Activated T-helper 2 cell treated with anti-CD3 and anti-CD28 coated beads, Interferon-gamma antibody, Interleukin-2, Interleukin-4, amounts not matched to agents 10 μg/mL and 5 μg/mL and 100 μg/mL, durations not matched to agents 14 hours and 24 hours and 36 hours (primary cell): ENCODE measurements at places on chromosomes 13 and 19. TPM values are rescaled to one million over a fixed set of nuclear protein-coding genes. Genes with fewer than 3 reads are reported as not detected.
A peak's percentile ranks its signal among the peaks of the same experiment; 100 is the strongest.

DNA sequence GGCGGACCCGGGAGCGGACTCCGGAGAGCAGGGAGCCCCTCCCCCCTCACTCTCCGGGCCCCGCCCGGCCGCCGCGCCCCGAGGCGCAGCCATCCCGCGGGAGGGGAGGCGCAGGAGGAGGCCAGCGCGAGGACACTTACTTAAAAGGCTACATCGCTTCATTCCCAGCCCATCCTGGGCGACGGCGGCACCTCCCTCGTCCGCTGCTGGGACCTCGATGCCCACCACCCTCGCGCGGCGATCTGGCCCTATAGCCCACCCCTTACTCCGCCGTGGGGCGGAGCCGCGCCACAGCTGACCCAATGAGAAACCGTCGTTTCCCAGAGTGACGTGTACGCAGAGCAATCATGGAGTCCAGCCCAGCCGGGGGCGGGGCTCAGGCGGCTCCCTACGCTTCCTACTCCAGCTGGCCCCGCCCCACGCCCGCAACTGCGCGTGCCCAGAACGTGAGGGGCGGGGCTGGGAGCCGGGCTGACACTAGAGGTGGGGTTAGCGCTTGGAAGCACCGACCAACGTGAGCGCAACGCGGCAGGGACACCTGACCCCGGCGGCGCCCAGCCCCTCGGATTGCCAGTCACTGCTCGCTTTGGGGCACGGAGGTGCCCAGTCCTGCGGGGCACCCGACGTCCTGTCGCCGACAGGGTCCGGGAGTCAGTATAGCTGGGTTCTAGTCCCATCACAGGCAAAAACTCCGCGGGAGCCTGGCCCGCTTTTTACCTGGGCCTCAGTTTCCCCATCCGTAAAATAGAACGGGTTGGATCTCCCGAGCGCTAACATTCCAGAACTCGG lies at the start of gene ANKRD27:
Gene ANKRD27, minus strand, starts transcription at position 250 of the 789 bp plus-strand sequence. CDS start 16,165 bp downstream, outside the sequence.
- H3K27me3 ChIP-seq, result peaks cover 15% of the 10 kb centered on the region
- H3K36me3 ChIP-seq, result peaks cover 4% of the 10 kb centered on the region
- peak; percentile 96 for DNase-seq

DNA sequence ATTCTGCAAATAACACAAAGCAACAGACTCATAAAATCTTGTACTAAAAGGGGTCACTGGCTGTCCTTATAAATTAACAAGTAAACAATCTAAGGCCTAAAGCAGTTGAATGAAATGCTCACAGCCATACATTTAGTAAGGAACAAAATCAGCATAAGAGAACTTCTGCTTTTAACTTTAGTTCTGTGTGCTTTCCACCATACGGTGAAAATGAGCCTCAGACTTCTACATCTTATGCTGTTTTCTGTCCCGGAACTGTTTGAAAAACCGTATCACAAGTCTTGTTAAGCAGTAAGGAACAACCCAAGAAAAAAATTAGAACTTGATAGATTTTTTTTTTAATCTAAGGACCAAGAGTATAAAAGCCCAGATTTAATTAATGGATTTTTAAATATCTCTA lies 549.1 kb upstream of the MIR17HG start:
- H3K27me3 ChIP-seq, result no peaks in the 10 kb centered on the region
- H3K4me3 ChIP-seq, result no peak overlapping the region
- no peaks in the 10 kb centered on the region for H3K4me1 ChIP-seq

DNA sequence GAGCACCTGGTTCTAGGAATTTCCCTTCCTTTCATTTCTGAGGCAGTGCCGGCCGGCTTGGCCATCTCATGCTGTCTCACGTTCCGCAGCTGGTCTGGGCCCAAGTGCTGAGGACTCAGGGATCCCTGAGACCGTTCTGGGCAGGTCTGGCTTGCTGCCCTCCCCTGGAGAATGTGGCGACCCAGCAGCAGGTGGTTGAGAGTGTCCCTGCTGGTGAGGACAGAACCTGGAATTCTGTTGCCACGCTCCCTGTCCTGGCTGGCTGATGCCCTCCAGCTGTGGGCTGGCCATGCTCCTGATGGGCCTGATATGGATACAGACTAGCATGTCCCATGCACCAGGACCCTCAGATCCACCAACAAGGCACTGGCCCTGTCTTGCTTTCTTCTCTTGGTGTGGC lies 114.0 kb upstream of the C1QTNF9B start:
- H3K27ac ChIP-seq, result no peak overlapping the region
- H3K36me3 ChIP-seq, result no peaks in the 10 kb centered on the region
- peaks cover 11% of the 10 kb centered on the region for H3K27me3 ChIP-seq
- no peaks in the 10 kb centered on the region for H3K4me1 ChIP-seq

DNA sequence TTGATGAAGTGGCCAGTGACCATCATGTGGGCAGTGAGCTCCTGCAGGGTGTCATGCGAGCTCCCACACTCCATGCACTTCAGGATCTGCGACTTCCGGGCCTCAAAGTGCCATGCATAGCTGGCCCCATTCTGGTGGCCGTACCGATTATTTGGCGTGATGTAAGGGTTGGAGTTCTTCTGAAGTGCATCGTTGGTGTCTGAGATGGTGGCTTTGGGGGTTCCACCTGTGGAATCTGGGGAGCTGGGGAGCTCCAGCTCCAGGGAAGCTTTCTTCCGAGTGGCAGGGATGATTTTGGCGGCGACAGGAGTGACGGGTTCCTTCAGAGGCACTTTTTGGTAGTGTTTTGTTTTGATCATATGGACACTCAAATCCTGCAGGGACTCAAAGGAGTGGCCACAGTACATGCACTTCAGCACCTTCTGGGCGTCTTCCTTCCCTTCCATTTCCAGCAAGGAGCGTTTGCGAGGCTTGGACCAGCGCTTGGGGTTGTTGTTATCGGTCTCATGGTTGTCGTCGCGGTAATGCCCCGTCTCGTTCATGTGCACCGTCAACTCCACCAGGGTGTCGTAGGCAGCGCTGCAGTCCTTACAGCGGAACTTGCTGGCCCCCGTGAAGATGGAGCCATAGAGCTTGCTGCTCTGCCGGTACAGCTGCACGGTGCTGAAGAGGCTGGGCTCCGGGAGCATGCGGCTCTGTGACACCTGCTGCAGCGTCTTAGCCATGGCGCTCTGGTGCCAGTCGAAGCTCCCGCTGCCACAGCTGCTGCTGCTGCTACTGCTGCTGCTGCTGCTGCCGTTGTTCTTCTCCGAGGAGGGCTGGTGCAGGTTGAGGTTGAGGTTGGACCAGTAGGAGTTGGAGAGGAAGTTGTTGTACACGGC lies 70.4 kb downstream of the TSHZ3 start:
- H3K4me3 ChIP-seq, result no peak overlapping the region
- no peak overlapping the region for H3K27ac ChIP-seq
- no peak for DNase-seq
- no peaks in the 10 kb centered on the region for H3K36me3 ChIP-seq

DNA sequence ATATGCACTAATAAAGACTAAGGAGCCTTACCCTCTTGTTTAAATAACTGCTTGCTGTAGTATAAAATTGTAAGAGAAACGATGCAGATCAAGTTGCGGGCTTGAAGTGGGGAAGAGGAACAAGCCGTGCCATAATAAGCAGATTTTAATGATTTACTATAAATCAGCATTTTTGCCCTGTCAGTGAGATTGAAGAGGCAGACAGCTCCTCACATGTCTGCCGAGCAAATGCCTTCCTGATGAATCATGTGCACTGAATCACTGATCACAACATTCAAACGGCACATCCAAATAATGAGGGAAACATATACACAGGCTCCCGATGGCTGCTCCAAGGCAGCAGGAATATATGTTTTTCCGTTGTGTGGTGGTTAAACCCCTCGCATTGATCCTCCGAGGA lies 282.9 kb downstream of the TSHZ3 start:
- no peaks in the 10 kb centered on the region for H3K4me1 ChIP-seq
- H3K4me3 ChIP-seq, result no peak overlapping the region
- no peak overlapping the region for H3K27ac ChIP-seq
- H3K36me3 ChIP-seq, result no peaks in the 10 kb centered on the region
- H3K27me3 ChIP-seq, result no peaks in the 10 kb centered on the region

- H3K27ac ChIP-seq, result no peak overlapping the region
- peaks cover 13% of the 10 kb centered on the region for H3K27me3 ChIP-seq
- H3K4me3 ChIP-seq, result no peak overlapping the region
Observed at GRCh38 chr13:31945202-31945961, 86.2 kb upstream of the FRY start.

DNA sequence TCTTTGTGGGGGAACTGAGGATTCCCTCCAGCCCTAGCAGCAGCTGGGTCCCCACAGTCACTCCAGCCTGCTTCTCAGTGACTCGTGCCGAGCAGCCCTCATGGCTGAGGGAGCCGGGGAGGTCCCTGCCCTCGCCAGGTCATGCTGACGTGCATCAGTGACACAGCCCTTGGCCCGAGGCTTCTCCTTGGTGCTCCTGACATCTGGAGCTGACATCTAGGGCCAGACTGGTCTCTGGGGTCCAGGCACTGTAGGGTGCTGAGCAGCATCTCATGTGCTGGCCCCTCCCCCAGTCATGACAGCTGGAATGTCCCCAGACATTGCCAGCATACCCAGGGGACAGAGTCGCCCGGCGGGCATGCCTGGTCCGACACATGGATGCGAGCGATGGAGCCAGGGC lies 14.4 kb downstream of the COMP start:
- H3K4me1 ChIP-seq, result peaks cover 2% of the 10 kb centered on the region
- no peak overlapping the region for H3K27ac ChIP-seq
- peaks cover 2% of the 10 kb centered on the region for H3K27me3 ChIP-seq
- no peak overlapping the region for H3K4me3 ChIP-seq
- no peaks in the 10 kb centered on the region for H3K36me3 ChIP-seq

Gene RYR1
- 8.0 and 8.7 TPM in 2 replicates for total RNA-seq

- H3K36me3 ChIP-seq, result no peaks in the 10 kb centered on the region
- no peak for DNase-seq
- no peaks in the 10 kb centered on the region for H3K27me3 ChIP-seq
Observed at GRCh38 chr13:64371045-64371444, 2859.1 kb downstream of the PCDH9 start.

Gene PLPP2
- total RNA-seq, result not detected in 2 replicates

GRCh38 chr13:77523834-77524728 lies 11.4 kb upstream of the SCEL start:
- no peak overlapping the region for H3K4me3 ChIP-seq
- H3K4me1 ChIP-seq, result peaks cover 15% of the 10 kb centered on the region
- peaks cover 8% of the 10 kb centered on the region for H3K27me3 ChIP-seq
- no peaks in the 10 kb centered on the region for H3K36me3 ChIP-seq
- H3K27ac ChIP-seq, result no peak overlapping the region

GRCh38 chr19:31312009-31312676 lies 37.1 kb downstream of the TSHZ3 start:
- no peak for DNase-seq
- no peaks in the 10 kb centered on the region for H3K4me1 ChIP-seq
- H3K27me3 ChIP-seq, result no peaks in the 10 kb centered on the region
- H3K4me3 ChIP-seq, result no peak overlapping the region
- H3K27ac ChIP-seq, result no peak overlapping the region

Gene ZNF285
- 0.25 TPM in 1 of 2 replicates, not detected in the other for total RNA-seq

GRCh38 chr13:43431290-43431716 lies 355.5 kb downstream of the ENOX1 start:
- H3K4me1 ChIP-seq, result no peaks in the 10 kb centered on the region
- no peak overlapping the region for H3K27ac ChIP-seq
- H3K4me3 ChIP-seq, result no peak overlapping the region
- no peaks in the 10 kb centered on the region for H3K36me3 ChIP-seq
- H3K27me3 ChIP-seq, result peaks cover 2% of the 10 kb centered on the region

DNA sequence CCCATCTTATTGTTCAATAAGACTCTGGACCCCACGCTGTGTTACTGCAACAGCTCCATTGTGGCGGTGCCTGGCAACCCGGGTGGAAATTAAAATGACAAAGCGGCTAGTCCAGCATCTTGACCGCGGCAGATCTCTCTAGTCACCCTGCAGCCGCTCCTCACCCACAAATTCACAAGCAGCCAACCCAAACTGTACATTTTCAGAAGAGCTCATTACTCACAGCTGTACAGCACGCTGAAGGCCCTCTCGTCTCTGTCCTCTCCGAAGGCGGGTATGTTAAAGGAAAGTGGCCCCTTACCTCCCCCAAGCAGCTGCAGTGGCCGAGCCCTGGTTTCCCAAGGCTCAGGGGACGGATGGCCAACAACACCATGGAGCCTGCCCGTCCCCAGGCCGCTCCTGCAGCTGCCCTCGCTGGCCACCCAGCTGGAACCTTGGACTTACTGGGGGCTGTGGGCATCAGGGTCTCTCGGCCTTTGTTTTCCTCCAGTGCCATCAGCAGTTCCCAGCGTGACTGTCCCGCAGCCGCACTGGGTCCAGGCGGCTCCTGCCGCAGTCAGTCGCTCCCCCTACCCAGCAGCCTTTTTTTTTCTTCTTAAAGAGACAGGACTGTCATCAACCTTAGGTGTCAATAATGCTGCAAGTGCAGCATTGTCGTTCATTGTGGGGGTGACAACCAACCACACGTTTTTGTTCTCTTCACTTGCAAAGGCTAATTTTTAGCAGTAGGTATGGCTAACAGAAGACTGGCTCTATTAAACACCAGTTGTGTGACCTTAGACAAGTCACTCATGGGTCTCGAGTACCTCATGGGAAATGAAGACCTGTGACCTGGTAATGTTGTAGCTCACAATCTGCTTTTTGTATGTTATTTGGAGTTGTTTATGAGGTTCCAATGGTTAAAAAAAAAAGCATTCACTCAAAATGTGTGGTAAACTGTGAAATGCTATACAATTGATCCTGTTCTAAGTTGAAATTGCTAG lies at the start of gene SACS:
Gene SACS, minus strand, starts transcription at position 532 of the 983 bp plus-strand sequence. CDS start 22,463 bp downstream, outside the sequence.
- peaks cover 36% of the 10 kb centered on the region for H3K27me3 ChIP-seq
- peaks cover 4% of the 10 kb centered on the region for H3K4me1 ChIP-seq
- no peak within 1 kb of the TSS for H3K4me3 ChIP-seq

DNA sequence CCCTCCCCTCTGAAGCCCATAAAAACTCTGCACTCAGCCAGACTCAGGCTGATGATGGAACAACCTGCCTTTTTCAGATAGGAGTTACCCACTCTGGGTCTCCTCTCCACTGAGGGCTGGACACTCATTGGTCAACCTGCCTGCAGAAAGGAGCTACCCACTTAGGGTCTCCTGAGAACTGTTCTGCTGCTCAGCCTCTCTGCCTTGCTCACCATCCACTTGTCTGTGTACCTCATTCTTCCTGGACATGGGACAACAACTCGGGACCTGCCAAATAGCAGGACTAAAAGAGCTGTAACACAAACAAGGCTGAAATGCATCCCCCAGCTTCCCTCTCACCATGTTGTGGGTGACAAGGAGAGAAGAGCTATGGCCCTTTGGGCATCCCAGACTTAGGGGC lies 18.4 kb upstream of the RCBTB2 start:
- H3K27me3 ChIP-seq, result peaks cover 20% of the 10 kb centered on the region
- H3K4me1 ChIP-seq, result no peaks in the 10 kb centered on the region
- no peak overlapping the region for H3K27ac ChIP-seq
- peaks cover 34% of the 10 kb centered on the region for H3K36me3 ChIP-seq
- H3K4me3 ChIP-seq, result no peak overlapping the region

DNA sequence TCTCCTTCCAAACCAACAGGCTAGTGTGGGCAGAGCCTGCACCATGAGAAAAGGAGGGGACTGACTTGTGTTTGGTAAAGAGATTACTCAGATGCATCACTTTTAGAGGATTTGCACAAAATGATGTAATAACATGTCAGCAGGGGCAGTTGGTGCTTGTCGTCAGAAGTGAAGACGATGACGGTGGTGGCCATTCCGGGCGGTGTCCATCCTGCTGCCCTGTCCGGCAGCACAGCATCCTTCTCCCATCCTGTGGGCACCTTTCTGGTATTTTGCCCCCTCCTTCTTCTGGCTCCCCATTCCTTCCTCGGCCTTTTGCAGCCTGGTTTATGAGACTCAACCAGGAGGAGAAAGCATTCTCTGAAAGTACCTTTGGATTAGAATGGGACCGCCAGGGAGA lies 160.1 kb downstream of the TEX29 start:
- H3K4me1 ChIP-seq, result no peaks in the 10 kb centered on the region
- no peak overlapping the region for H3K27ac ChIP-seq
- H3K4me3 ChIP-seq, result no peak overlapping the region
- no peak for DNase-seq

Gene ZNF534
- total RNA-seq, result not detected in 2 replicates

Gene ZNF579
- 8.2 and 10.7 TPM in 2 replicates for total RNA-seq

- H3K27ac ChIP-seq, result peak overlapping the region; percentile 55
- H3K4me1 ChIP-seq, result peaks cover 14% of the 10 kb centered on the region
- DNase-seq, result no peak
- H3K36me3 ChIP-seq, result no peaks in the 10 kb centered on the region
- H3K4me3 ChIP-seq, result no peak overlapping the region
Observed at GRCh38 chr19:50300814-50301606, 28.2 kb downstream of the KCNC3 start.
